Central memory CD4-positive, alpha-beta T cell (primary cell): ENCODE measurements at places on chromosomes 4 and X.

GRCh38 chr4:17109126-17109525, 210.7 kb upstream of the LDB2 start:
- DNase-seq = no peak

DNA sequence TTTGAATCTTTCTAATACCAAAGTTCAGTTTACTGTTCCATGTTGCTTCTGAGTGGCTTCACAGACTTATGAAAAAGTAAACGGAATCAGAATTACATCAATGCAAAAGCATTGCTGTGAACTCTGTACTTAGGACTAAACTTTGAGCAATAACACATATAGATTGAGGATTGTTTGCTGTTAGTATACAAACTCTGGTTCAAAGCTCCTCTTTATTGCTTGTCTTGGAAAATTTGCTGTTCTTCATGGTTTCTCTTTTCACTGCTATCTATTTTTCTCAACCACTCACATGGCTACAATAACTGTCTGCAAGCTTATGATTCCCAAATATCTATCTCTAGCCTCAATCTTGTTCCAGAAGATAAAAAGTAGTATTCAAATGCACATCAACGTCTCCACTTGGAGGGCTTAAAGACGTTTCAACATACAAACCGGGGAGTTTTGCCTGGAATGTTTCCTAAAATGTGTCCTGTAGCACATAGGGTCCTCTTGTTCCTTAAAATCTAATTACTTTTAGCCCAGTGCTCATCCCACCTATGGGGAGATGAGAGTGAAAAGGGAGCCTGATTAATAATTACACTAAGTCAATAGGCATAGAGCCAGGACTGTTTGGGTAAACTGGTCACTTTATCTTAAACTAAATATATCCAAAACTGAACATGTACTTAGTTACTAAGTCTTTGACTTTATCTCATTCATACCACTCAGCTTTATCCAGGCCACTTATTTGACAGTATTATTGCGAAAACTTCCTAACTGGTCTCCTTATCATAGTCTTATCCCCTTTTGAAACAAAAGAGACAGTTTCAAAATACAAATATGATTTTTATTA, 3.6 kb upstream of the AFP start:
- no peak for DNase-seq

DNA sequence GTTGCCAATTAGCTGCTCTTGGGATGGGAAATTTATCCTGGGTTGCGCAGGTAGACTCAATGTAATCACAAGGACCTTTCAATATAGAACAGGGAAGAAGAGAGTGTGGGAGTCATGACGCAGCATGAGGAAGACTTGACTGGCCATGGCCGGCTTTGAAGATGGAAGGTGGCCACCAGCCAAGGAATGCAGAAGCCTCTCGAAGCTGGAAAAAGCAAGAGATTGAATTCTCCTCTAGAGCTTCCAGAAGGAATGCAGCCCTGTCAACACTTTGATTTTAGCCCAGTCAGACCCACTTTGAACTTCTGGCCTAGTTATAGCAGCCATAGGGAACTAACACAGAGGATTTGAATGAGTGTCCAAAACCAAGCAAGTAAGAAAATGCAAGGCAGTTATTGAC, 14.7 kb upstream of the SH3KBP1 start:
- DNase-seq = no peak

- DNase-seq = no peak
These were observed 226.0 kb downstream of the VEGFC start for GRCh38 chr4:176566769-176567168.

- no peak for DNase-seq
These were observed 29.6 kb downstream of the NKX3-2 start for GRCh38 chr4:13514722-13515121.

DNA sequence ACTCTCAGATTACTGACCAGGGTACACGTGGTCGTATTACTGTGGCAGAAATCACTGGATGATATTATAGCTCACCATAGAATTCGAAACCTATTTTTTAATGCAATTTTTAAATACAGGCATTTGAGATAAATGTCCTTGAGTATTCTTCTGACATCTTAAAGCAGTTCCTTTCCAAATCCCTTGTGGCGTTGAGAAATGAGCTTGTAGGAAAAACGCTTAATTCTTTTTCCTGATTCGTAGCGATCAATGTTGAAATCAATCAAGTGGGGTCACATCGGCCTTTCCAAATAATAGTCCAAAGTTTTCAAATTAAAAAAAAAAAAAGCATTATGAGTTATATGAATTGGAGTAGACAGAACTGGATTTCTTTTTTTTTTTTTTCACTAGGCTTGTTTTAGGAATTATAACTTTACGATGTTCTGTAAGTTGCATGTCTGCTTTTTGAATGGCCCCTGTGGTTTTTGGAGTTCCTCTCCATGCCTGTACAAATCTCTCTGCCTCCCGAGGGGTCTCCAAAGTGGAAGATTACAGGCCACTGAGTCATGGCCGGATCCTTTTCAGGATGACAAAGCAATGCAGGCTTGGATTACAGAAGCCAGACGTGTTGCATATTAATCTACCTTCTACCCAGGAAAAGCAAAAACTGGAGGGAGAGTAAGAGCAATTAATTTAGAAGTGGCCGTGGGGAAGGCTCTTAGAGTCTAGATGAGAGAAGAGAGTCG, 226.1 kb downstream of the SHOX start:
- DNase-seq = no peak

DNA sequence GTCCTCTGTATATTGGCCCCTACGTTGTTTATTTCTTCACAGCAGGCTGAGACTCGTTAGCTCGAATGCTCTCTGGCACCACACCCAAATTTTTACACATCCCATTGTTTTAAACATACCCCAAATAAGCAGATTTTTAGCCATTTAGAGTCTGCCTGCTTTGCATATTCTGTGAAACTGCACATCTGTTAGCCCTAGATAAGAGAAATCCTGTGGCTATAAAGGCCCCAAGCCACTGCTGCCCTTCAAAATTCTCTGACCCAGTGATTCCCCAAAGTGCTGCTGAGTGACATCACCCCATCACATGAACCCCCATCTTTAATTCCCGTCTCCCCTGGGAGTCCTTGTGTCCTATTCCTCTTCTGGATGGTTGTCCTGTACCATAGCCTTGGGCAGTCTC, 20.8 kb downstream of the TEX13C start:
- DNase-seq = no peak

DNA sequence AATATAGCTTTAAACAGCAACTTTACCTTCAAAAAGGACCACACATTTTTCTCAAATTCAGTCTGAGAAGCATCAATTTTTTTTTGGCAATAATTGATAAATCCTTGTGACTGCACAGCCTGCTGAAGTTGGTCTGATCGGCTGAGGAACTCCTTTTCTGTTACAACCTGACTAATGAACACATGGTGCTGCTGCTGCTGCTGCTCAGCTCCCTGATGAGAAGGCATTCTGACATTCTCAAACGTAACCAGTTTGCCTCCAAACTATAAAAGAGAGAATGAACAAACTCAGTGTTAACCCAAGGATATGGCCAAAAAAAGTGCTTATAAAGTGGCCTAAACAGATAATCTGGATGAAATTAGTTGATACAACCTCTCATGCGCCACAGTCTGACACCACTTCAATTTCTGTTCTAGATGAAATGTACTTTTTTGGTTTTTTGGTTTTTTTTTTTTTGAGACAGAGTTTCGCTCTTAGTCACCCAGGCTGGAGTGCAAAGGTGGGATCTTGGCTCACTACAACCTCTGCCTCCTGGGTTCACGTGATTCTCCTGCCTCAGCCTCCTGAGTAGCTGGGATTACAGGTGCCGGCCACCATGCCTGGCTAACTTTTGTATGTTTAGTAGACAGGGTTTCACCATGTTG, 26.5 kb downstream of the SEC31A start:
- no peak for DNase-seq

GRCh38 chrX:69503228-69503781, 821 bp upstream of the NALF2 start:
- DNase-seq = no peak

- no peak for DNase-seq
These were observed 5.7 kb downstream of the FGFR3 start for GRCh38 chr4:1798580-1799386.

DNA sequence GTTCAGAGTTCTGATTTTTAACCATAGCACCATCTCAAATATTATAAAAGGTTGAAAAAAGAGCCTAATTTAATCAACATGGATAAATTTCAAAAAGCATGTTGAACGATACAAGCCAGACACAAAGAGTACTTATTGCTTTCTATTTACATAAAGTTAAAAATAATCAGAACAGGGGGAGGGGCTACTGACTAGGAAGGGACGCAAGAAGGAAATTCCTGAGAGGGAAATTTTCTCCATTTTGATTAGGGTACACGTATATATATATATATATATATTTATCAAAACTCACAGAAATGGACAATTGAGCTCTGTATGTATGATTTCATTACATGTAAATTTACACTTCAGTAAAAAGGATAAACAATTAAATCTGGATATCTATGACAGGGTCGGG, 482 bp upstream of the MBTPS2 start:
- no peak for DNase-seq

GRCh38 chrX:100297728-100298127, 112.3 kb downstream of the PCDH19 start:
- no peak for DNase-seq

GRCh38 chr4:80336582-80336981, 1.1 kb downstream of the CFAP299 start:
- DNase-seq = no peak

DNA sequence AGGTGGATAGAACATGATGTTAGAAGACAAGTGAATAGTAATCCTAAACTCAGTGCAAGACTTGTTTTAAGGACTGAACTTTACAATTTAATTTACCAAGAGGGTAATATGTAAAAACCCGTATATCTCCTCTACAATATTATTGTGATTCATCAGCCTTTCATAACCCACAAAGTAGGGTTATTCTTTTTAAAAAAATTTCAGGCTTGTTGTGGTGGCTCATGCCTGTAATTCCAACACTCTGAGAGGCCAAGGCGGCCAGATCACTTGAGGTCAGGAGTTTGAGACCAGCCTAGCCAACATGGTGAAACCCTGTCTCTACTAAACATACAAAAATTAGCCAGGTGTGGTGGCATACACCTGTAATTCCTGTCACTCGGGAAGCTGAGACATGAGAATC, 7.2 kb downstream of the IBSP start:
- DNase-seq = no peak

DNA sequence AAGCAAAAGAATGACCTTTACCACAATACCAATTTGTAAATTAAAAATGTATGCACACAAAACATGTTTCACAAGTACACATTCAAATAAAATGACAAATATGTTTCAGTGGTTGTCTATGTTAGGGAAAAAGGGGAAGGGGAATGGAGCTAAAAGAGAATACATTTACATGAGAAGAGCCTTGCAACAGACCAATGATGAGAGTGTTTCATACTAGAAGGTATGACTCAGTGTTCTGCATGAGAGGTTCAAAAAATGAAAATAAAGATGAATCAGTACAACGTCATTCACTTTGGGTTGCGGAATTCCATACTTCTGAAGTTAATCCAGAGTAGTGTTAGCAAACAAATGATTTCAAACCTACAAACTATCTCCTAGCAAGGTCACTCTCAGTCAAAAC, 51.7 kb downstream of the RPGR start:
- DNase-seq = no peak

- no peak for DNase-seq
These were observed 74.8 kb upstream of the SLIT2 start for GRCh38 chr4:20176881-20177280.

DNA sequence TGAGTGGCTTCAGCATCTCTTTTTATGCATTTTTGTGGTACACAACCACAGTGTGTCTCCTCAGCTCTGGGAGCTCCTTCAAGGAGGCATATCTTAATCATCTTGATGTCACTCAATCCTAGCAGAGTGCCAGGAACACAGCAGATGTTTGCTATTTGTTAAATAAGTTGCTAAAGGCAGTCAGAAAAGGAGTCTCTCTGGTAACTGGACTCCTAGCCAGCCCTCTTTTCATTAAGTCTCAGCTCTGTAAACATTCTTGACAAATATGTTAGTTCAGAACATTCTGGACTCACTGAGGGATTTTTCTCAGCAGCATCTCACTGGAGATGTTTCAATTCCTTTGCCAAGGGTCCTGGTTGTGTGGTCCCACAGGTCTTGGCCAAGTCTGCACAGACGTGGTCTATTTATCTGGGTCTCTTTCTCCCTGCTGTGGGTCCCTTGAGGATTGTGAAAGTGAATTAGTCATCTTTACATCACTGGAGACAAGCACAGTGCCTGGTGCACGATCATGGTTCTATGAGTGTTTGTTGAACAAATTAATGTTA, 20.3 kb upstream of the FAM9C start:
- no peak for DNase-seq

- DNase-seq = no peak
These were observed 991.4 kb downstream of the ARAP2 start for GRCh38 chr4:35252866-35253265.

GRCh38 chr4:1030031-1030430, 18.6 kb downstream of the FGFRL1 start:
- DNase-seq = no peak

DNA sequence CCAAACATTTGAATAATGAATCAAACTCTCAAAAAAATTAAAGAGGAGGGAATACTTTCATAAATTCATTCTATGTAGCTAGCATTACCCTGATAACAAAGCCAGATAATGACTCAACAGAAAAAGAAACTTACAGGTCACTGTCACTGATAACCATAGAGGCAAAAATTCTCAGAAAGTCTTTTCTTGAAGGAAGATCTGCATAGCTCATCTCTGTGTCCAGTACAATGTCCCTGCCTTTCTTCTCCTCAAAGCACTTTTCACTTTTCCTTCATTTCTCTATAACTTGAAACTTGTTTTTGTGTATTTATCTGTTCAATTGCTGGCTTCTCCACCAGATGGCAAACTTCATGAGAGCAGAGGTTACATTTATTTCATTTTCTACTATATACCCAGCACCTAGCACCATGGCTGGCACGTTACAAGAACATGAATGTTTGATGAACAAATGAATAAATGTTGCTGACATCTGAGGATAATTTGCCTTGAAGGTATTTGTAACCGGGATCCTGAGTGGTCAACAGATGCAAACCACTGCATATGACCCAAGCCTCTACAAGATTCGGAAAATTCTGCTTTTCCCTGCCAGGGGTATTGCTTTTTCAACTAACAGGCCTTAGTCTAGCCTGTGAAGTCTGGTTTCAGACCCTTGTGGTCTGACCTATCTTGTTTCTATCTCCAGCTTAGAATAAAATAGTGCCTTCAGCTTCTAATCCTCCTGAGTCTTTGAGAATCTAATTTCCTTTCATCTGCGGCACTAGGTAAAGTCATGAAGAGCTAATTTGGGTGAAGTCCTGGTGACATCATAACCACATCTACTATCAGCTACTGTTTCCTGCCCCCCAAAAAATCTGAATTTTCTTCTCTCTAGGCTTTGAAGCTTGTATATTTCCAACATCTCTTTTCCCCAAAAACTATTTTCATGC, 52.5 kb upstream of the ANTXR2 start:
- peak; percentile 72 for DNase-seq

GRCh38 chr4:140252141-140252741, 98.3 kb upstream of the MAML3 start:
- DNase-seq = no peak

- no peak for DNase-seq
These were observed 48.6 kb upstream of the RASSF6 start for GRCh38 chr4:73668782-73669201.

- DNase-seq = no peak
These were observed 10.6 kb downstream of the CENPVL3 start for GRCh38 chrX:51608126-51608525.
